Inflammatory macrophage treated with lipopolysaccharide for 4 hours (primary cell): ENCODE measurements at places on chromosomes 11 and 22.

- no peak for DNase-seq
Observed at GRCh38 chr11:70556884-70557741, 158.8 kb downstream of the CTTN start.

GRCh38 chr11:2376751-2377451, at the start of gene CD81:
Gene CD81, plus strand, starts transcription at chr11:2377310. Its CDS starts 240 bp downstream, at chr11:2377550.
- peak; percentile 26 for DNase-seq

- no peak for DNase-seq
Observed at GRCh38 chr11:108933630-108934029, 268.8 kb downstream of the DDX10 start.

DNA sequence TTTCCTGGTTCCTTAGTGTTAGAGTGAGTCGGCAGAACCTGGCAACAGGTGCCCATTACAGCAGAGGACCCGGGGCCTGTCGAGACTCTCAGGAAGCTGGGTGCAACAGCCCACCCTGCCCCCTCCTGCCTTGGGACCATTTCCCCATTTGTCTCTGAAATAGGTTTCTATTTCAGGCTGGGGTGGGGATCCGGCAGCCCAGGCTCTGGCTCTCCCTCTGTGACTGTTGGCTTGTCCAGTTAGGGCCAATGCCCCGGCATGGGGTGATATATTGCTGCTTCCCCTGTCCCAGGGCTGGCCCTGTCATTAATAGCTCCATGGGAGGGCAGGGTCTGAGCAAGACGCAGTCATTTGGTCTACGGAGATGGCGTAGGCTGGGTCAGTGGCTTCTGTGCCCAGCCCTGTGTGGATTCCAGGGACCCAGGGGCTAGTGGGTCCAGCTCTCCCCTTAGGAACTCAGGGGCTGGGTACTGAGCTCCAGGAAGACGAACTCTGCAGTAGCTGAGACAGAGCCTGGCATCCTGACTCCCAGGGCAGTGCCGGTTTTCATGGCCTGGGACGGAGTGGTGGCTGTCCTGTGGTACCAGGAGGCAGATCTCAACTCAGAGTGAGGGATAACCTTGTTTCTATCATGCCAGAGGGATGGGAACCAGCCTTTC, 2.7 kb downstream of the P2RY6 start:
- peak; percentile 70 for DNase-seq

DNA sequence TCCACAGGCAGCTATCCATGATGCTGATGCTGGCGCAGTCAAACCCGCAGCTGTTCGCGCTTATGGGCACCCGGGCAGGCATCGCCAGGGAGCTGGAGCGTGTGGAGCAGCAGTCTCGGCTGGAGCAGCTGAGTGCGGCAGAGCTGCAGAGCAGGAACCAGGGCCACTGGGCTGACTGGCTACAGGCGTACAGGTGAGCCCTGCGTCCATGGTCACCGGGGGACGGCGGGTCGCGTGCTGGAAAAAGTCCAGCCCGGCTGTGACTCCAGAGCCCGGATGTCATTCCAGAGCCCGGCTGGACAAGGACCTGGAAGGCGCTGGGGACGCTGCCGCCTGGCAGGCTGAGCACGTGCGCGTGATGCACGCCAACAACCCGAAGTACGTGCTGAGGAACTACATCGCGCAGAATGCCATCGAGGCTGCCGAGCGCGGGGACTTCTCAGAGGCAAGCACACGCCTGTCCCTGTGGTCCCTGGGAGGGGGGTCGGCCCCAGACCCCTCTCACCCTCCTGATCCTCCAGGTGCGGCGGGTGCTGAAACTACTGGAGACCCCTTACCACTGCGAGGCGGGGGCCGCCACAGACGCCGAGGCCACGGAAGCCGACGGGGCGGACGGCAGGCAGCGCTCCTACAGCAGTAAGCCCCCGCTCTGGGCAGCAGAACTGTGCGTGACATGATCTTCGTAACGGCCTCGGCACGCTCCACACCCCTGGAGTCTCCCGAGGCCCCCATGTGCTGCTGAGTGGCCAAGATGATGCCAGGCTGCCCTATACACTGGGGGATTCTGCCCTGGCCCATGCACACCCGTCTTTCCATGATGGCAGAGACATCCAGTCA, 16.1 kb downstream of the SELENOO start:
- no peak for DNase-seq

- no peak for DNase-seq
Observed at GRCh38 chr11:33529461-33529860, 171.2 kb downstream of the C11orf91 start.

DNA sequence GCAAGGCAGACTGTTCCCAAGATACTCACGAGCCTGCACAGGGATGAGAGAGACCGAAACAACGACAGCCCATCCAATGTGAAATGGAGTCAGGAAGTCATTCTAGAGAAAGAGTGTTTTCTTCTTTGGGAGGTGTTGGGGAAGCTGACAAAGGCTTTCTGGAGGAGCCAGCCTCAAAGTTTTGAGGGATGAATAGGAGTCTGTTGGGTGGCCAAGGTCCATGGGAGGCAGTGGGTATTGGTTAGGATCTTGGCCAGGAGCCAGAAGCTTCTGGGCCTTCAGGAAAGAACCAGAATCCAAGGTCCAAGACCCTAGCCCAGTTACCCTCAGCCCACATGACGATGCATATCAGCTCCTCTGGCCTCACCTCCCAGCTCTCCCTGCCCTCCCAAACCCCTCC, 59.9 kb upstream of the SHISAL1 start:
- DNase-seq: no peak

DNA sequence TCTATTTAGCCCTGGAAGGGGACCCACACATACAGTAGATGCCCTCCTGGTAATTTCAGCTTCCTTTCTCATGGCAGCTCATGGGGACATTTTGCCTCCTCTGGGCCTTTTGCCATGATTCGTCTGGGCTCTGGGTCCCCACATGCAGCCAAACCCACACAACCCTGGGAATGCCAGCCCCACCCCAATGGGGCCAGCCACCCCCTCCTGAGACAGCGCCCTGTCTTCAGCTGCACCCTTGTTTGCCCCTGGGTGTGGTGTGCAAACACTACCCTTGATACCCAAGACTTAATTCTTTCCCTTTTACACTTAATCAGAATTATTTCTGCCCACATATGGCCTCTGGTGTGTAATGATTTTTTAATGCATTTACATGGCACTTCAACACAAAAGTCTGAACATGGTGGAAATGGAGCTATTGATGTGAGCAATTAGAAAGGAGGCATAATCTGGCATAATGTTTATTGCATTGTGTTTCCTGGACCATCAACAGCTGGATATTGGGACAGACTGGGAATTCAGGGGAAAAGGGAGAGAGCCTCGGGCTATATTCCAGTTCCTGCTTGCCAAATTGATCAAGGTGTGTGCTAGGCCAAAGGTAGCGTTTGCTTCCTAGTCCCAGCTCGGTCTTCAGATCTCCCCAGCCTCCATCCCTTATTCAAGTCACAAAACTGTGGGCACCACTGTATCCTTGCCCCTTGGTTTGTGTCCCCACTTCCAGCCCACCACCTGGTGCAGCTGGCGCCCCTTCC, 85.0 kb upstream of the ANO1 start:
- DNase-seq: no peak

GRCh38 chr11:31236143-31236542, 133.4 kb downstream of the DCDC1 start:
- DNase-seq: no peak

DNA sequence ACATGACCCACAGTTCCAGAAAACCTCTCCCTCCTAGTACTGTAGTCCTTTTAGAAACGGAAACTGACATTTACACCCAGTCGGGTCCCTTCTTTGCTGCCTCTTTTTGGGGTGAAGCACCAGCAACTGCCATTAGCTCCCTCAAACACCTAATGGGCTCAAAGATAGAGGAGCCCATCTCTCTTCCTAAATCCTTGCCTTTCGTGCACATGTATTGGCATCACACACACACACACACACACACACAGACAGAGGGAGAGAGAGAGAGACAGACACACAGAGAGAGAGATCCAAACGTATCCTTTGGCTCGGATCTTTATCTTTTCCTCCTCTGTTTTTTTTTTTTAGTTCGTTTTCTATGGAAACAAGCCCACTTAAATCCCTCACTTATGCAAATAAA, 716 bp downstream of the GRM5 start:
- DNase-seq: no peak
